Stomach (tissue), 19 donors: ENCODE measurements at places on chromosomes 16 and 17. TPM values are rescaled to one million over a fixed set of nuclear protein-coding genes. Genes with fewer than 3 reads are reported as not detected.

GRCh38 chr17:55224746-55225145 lies 40.0 kb upstream of the HLF start:
- no peak for DNase-seq

- peak; percentile 43 for DNase-seq
Measured at GRCh38 chr16:86494039-86494564, 16.2 kb upstream of the FOXF1 start.

GRCh38 chr17:82924214-82924613 lies 84.4 kb upstream of the ZNF750 start:
- no peak for DNase-seq

DNA sequence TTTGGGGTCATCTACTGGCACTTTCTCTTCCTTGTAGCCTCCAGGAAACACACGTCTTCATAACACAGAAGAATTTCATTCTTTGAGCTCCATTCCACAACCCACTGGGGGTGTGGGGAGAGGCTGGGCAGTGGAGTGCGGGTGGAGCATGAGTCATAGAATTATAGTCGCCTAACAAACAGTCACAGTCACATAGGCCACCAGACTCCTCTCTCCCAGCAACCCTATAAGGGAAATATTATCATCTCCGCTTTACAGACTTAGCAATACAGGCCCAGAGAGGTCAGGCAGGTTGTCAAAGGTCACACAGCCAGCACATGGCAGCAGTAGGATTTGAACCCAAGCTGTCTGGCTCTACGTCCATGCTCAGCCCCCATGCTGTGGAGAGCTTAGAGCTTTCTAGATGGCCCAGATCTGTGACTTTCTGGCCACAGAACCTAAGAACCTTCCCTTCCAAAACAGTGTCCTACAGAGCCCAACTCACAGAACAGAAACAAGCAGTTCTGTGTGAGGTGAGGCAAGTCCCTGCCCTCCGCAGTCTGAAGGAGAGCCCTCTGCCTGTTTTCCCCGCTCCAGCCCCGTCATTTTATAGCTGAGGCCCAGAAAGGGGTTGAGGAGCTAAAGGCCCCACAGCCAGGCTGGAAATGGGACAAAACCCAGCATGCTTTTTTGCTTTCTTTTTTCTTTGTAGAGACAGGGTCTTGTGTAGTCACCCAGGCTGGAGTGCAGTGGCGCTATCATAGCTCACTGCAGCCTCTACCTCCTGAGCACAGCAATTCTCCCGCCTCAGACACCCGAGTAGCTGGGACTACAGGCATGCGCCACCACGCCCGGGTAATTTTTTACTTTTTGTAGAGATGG lies 10.7 kb upstream of the LITAF start:
- peak; percentile 79 for DNase-seq

Gene KRT33A
- not detected for total RNA-seq

Gene PPL
- 45.5 TPM for total RNA-seq
